Transverse colon (tissue), 4 donors: ENCODE measurements at places on chromosomes 13 and 19. TPM values are rescaled to one million over a fixed set of nuclear protein-coding genes. Genes with fewer than 3 reads are reported as not detected.

DNA sequence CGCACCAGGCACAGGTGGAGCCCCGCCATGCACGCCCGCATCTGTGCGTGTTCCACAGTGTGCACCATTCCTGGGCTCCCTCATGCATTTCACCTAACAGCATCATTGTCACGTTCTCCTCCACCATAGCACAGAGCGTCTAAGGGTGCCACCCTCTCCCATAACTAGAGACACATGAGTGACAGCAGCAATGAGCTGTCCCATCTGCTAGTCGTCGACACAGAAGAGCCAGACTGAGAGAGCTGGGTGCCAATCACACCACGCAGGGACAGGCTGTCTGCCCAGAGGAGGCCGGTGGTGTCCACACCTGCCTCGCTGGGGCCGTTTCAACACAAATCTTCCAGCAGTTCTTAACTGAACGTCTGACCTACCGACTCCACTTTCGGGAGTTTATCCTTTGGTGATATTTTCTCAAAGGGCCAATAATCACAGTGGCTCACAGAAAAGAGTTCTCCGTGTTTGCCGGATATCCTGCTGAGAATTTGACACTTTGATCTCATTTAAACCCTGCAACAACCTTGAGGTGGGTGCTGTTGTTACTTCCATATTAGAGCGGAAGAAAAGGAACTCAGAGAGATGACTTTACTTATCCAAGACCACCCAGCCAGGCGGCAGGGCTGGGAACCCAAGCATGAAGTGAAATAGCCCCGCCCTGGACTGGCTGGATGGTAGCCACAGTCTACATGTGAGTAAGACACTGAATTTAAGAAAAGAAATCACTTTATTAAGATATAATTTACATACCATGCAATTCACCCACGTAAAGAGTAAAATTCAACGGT, 16.2 kb downstream of the CLEC11A start:
- no peaks in the 10 kb centered on the region for H3K36me3 ChIP-seq
- no peak for DNase-seq
- H3K4me1 ChIP-seq: no peaks in the 10 kb centered on the region
- no peak overlapping the region for H3K4me3 ChIP-seq
- no peak overlapping the region for H3K27ac ChIP-seq
- peaks cover 62% of the 10 kb centered on the region for H3K27me3 ChIP-seq

- H3K4me3 ChIP-seq: no peak overlapping the region
- no peak for DNase-seq
These were observed 11.6 kb downstream of the WTIP start for GRCh38 chr19:34493038-34493648.

GRCh38 chr13:87058786-87059329, 612.3 kb upstream of the SLITRK5 start:
- no peak overlapping the region for H3K27ac ChIP-seq
- H3K4me3 ChIP-seq: no peak overlapping the region
- no peak for DNase-seq
- no peaks in the 10 kb centered on the region for H3K27me3 ChIP-seq

DNA sequence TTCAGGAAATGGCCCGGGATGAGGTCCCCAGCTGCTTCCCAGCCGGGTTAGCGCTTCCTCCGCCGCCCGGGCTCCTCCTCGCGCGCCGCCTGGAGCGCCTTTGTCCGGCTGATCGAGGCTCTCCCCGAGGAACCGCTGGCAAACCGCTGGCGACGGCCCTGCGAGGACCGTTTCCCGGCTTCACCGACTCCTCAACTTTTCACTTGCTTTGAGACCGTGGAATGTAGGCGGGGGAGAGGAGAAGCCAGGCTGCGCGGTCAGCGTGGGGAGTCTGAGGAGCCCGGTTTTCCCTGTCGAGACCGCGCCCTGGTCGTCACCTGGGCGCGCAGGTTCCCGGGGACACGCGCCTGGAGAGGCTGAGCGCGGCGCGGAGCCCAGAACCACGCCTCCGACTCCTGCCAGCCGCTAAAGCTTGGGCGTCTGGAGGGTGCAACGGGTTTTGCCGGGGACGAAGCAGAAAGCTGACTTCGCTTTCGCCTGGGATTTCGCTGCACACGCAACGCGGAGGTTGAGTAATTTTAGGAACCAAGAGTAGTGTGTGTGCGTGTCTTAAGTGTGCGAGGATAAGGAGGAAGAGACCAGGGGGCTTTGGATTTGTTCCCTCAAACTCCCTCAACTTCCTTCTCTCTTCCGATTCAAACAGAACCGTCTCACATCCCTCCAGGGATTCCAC, 7.3 kb upstream of the DGKH start:
- H3K4me1 ChIP-seq: peaks cover 17% of the 10 kb centered on the region
- H3K36me3 ChIP-seq: no peaks in the 10 kb centered on the region
- peak overlapping the region; percentile 100 for H3K27ac ChIP-seq
- H3K27me3 ChIP-seq: no peaks in the 10 kb centered on the region
- peak overlapping the region; percentile 92 for H3K4me3 ChIP-seq

GRCh38 chr19:54439174-54439851, 9.7 kb upstream of the LENG8 start:
- no peak overlapping the region for H3K27ac ChIP-seq
- H3K36me3 ChIP-seq: no peaks in the 10 kb centered on the region
- no peak for DNase-seq
- no peak overlapping the region for H3K4me3 ChIP-seq
- H3K27me3 ChIP-seq: no peaks in the 10 kb centered on the region

The ZNF816 gene
- 6.0 TPM for total RNA-seq

The PLVAP gene
- 3.0 TPM for total RNA-seq

The KLK1 gene
- 17.0 TPM for total RNA-seq

The ZNF99 gene
- total RNA-seq: not detected
